Caki2 (cell line): ENCODE measurements at places on chromosomes 2 and 18.

GRCh38 chr2:159444754-159445153 is 158.3 kb upstream of the WDSUB1 start:
- no peak for DNase-seq

- no peak for DNase-seq
These were observed 4.5 kb upstream of the RBMS1 start for GRCh38 chr2:160498137-160498536.

- no peak for DNase-seq
These were observed 565.3 kb upstream of the ZNF804A start for GRCh38 chr2:184032983-184033382.

GRCh38 chr18:46397174-46397573 is 259.8 kb downstream of the LOXHD1 start:
- no peak for DNase-seq

- no peak for DNase-seq
These were observed 189.9 kb upstream of the FOSL2 start for GRCh38 chr2:28202719-28203118.

- no peak for DNase-seq
These were observed 257.3 kb upstream of the SESTD1 start for GRCh38 chr2:179521944-179522343.

GRCh38 chr2:231780123-231780908 is 766 bp downstream of the PDE6D start:
- no peak for DNase-seq

DNA sequence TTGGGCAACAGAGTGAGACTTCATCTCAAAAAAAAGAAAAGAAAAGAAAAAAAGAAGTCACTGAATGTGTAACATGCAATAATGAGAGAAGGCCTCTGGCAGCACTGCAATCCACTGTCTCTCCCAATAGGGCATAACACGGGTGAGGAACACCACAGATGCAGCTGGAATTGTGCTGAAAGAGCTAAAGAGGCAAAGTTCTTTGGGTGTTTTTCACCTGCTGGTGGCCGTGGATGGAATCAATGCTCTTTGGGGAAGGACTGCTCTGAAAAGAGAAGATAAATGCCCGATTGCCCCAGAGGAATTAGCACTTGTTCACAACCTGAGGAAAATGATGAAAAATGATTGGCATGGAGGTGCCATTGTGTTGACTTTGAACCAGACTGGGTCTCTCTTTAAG is 31.0 kb upstream of the CYBRD1 start:
- DNase-seq = no peak

GRCh38 chr2:218876562-218877219 is 4.0 kb upstream of the WNT10A start:
- peak; percentile 81 for DNase-seq

GRCh38 chr2:237305579-237305978 is 108.4 kb downstream of the COL6A3 start:
- peak; percentile 64 for DNase-seq

DNA sequence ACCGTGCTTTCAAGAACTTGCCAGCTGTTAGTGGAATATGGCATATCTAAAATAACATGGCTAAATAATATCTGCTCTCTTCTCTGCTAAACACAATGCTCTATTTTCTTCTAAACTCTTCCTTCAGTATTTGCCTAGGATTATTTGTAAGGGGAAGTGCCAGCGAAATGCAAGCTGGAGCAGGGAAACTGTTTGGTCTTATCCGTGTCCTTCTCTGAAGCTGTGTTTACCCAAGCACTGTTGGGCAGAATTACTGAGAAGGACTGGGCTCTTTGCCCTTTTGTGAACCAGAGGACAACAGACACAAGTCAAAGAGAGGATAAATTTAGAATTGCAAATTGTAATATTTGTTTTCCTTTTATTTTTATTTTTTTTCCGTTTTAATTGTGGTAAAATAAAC is 23.6 kb downstream of the CPO start:
- no peak for DNase-seq

GRCh38 chr2:240239325-240239724 is 98.9 kb upstream of the OTOS start:
- no peak for DNase-seq

- DNase-seq = peak; percentile 92
These were observed 169.2 kb upstream of the GLI2 start for GRCh38 chr2:120566331-120567035.

DNA sequence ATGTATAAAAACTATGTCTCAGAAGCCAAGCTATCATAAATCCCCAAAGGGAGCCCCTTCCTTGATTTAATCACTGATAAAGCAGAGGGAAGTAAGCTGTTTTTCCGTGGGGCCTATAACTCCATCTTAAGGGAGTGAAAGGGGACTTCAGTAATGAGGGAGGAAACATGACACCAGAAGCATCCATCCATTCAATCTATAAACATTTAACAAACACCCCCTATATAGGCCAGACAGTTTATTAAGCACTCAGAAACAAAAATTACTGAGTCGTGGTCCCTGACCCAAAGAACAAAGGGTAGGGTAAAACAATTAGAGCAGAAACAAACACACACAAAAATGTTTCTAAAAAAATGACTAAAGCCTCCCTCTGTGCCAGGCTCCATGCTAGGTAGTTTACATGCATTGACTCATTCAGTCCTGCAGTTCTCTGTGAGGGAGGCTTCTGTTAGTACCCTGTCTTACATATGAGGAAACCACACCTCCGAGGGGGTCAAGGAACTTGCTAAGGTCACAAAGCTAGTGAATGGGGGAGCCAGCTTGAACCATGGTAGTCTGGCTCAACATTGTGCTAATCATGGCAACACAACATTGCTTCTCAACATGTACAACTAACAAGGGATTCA is 472.1 kb downstream of the CDH2 start:
- peak; percentile 26 for DNase-seq

DNA sequence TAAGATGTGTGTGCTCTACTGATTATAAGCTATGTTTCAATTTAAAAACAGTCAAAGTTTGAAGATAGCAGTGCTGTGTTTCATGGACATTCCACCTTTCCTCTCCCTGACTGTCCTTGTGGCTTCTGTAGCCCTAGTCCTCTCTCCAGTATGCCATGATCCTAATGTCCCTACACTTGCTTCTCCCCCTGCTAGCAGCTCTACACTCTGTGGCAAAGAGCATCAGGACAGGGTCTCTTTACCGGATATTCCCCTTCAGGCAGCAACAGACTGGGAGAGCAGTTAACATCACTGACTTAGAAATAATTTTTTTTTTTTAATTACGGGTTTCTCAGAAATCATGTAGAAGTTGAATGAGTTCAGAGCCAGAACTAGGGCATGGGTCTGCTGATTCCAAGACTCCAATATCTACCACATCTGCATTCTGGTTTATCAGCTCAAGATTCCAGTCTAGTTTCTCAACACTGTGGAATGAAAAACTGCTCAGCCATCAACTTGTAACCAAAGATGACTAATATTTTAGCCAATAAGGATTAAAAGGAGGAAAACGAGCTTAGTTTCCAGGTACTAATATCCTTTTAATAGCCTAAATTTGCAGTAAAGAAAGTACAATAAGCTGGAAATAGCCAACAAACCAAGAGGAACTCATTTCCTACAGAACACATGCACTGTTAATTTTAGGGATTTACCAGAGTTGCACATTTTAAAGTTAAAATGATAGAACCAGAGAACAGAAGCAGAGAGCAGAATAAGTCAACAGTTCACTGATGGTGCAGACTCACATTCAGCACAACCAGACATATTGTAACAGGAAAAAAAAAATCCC is 45.2 kb downstream of the TMEM131 start:
- peak; percentile 53 for DNase-seq

- no peak for DNase-seq
These were observed 229.1 kb upstream of the SLC14A2 start for GRCh38 chr18:45386041-45386655.

GRCh38 chr2:201955702-201956141 is 77.9 kb upstream of the FZD7 start:
- no peak for DNase-seq

- DNase-seq = no peak
These were observed 198.9 kb downstream of the AGAP1 start for GRCh38 chr2:235692671-235693171.

DNA sequence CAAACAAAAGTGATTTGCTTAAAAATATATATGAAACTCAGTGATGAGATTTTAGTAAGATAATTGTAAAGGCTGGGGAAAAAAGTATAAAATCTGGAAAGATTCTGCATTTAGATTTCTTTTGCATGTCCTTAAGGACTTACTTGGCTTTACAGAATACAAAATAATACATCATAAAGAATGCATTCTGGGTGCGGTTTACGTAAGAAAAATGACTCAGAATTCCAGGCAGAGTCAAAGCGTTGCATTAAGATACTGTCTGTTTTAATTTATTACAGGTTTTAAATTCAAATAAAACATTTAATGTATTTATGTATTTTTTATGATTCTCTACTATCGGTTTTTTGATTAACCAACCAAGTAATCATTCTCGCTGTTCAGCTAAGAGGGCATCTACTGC is 178.0 kb downstream of the SH3BP4 start:
- no peak for DNase-seq

DNA sequence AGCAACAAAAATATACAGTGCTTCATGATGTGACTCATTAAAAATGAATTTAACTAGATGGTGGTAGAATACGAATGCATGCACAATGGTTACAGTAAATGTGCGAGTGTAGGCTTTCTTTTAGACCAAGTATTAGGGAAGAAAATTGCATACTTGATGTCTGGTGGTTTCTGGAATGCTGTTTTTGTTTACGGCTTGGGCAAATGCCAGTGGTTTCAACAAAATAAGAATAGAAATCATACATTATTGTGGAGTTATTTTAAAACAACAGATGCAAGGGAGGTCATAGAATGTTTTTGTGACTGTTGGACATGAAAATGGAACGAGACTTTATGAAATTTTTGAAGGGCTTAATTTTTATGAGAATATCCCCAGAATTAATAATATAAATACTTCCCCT is 580.9 kb downstream of the PLCL1 start:
- DNase-seq = no peak

DNA sequence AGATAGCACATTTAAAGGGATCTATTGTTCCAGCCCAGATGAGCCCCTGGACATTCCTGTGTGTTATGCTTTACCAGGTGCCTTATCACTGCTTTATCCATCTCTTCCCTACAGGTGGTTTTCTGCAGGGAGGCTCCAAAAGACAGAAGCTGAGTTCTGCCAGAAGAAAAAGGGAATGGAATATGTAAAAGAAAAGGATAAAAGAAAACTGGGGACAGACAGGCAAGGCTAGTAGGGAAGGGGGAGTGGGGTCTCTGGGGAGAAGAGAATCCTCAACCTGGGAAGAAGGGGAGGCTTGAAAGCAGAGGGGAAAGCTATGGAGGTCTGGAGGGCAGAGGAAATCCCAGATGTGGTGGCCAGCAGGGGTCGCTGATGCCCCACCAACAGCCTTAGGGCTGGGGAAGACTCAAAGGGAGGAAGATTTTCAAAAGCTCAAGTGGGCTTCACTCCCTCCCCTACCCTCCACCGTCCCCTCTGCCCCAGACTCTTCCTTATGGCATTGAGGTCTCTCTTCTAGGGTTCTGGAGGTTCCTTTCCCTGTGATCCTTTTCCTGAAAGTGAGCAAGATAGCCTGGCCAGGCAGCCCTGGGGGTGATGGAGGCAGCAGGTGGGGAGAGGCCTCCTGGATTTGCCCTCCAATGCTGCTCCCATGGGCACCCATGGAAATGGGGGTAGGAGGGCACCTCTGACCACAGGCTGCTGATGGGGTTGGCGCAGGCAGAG is 178.1 kb upstream of the PKDCC start:
- DNase-seq = peak; percentile 59

GRCh38 chr2:177175917-177176668 is 36.5 kb upstream of the HNRNPA3 start:
- DNase-seq = no peak

DNA sequence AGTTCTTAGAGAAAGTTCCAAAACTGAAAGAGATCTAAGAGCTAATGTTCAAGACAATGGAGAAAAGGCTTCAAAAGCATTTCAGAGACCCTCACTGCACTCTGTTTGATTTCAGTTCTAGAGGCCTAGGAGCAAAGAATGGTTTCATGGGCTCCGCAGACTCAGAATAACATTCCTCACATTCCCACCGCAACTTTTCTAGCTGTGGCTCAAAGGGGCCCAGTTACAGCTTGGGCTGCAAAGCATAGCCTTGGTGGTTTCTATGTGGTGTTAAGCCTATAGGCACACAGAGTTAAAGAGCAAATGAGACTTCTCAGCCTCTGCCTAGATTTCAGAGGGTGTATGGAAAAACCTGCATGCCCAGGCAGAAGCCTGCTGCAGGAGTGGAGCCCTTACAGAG is 73.0 kb downstream of the FSIP2 start:
- no peak for DNase-seq
